ENCODE measurements at places on chromosomes 4 and X.

- no peaks in the 10 kb centered on the region for H3K36me3 ChIP-seq
- H3K4me3 ChIP-seq = no peak within 1 kb of the TSS
- H3K4me1 ChIP-seq = no peaks in the 10 kb centered on the region
- H3K27ac ChIP-seq = no peak within 1 kb of the TSS
These were observed at the start of gene SERTM2 for GRCh38 chrX:111511477-111511876. TSS of gene SERTM2 (plus strand) at chrX:111511645. CDS start at chrX:111518858, 7,213 bp downstream.

DNA sequence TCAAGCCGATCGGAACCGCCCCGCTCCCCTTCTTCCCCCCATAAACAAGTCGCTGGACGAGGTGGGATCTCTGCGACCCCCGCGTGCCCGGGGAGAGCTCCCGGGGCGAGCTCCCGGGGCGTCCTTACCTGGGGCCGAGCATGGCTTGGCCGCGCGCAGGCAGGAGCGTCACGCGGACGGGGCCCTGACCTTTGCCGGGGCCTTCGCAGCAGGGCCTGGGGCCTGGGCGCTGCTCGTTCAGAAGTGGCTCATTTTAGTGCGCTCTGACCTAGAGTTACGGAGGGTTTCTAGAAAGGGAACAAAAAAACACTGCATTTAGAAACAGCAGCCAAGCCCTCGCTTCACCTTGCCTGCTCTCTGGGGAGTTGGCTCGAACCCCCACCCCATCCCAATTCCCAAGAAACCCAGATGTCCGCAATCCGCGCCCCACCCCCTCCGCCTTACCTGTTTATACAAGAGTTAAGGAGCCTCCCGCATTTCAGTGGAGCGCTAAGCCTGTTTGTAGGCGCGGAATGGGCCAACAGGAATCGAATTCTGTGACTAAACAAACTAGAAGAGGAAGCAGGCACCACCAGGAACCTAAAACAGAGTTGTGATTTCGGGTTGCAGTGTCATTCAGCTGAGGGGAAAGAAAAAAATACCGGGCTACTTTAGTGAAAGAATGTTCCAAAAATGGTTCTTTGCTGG, 814 bp upstream of the RBM47 start:
- peak overlapping the region; percentile 45 for H3K27ac ChIP-seq
- H3K36me3 ChIP-seq = no peaks in the 10 kb centered on the region
- H3K27me3 ChIP-seq = no peaks in the 10 kb centered on the region

- no peaks in the 10 kb centered on the region for H3K27me3 ChIP-seq
- H3K4me3 ChIP-seq = no peak overlapping the region
- H3K36me3 ChIP-seq = no peaks in the 10 kb centered on the region
- H3K27ac ChIP-seq = no peak overlapping the region
These were observed 20.5 kb upstream of the DHRSX start for GRCh38 chrX:2521092-2521926.

- no peak for DNase-seq
- H3K4me1 ChIP-seq = no peaks in the 10 kb centered on the region
- H3K4me3 ChIP-seq = no peak overlapping the region
- H3K36me3 ChIP-seq = no peaks in the 10 kb centered on the region
These were observed 210.2 kb upstream of the NPY2R start for GRCh38 chr4:154998284-154998683.

- no peak for DNase-seq
- no peak overlapping the region for H3K4me3 ChIP-seq
- H3K27me3 ChIP-seq = no peaks in the 10 kb centered on the region
- H3K4me1 ChIP-seq = peaks cover 2% of the 10 kb centered on the region
These were observed 202.6 kb upstream of the BCOR start for GRCh38 chrX:40300286-40300890.

- no peaks in the 10 kb centered on the region for H3K4me1 ChIP-seq
- H3K4me3 ChIP-seq = no peak overlapping the region
- no peaks in the 10 kb centered on the region for H3K36me3 ChIP-seq
- H3K27me3 ChIP-seq = no peaks in the 10 kb centered on the region
These were observed 10.2 kb upstream of the STK32B start for GRCh38 chr4:5040856-5041620.

GRCh38 chr4:105194328-105195231, 47.9 kb downstream of the TET2 start:
- no peak overlapping the region for H3K4me3 ChIP-seq
- no peak overlapping the region for H3K27ac ChIP-seq
- no peaks in the 10 kb centered on the region for H3K27me3 ChIP-seq
- no peaks in the 10 kb centered on the region for H3K36me3 ChIP-seq
- no peaks in the 10 kb centered on the region for H3K4me1 ChIP-seq

- DNase-seq = no peak
- no peak overlapping the region for H3K4me3 ChIP-seq
- H3K27ac ChIP-seq = no peak overlapping the region
- no peaks in the 10 kb centered on the region for H3K4me1 ChIP-seq
- no peaks in the 10 kb centered on the region for H3K36me3 ChIP-seq
- peaks cover 47% of the 10 kb centered on the region for H3K27me3 ChIP-seq
These were observed 5.7 kb upstream of the ZNF518B start for GRCh38 chr4:10462876-10463275.

- H3K27me3 ChIP-seq = no peaks in the 10 kb centered on the region
- no peaks in the 10 kb centered on the region for H3K4me1 ChIP-seq
- DNase-seq = no peak
These were observed 49.1 kb upstream of the FBXW7 start for GRCh38 chr4:152585023-152585441.

GRCh38 chr4:160848901-160849760, 1314.7 kb downstream of the FSTL5 start:
- no peaks in the 10 kb centered on the region for H3K36me3 ChIP-seq
- H3K27me3 ChIP-seq = no peaks in the 10 kb centered on the region
- H3K4me3 ChIP-seq = no peak overlapping the region
- DNase-seq = no peak

DNA sequence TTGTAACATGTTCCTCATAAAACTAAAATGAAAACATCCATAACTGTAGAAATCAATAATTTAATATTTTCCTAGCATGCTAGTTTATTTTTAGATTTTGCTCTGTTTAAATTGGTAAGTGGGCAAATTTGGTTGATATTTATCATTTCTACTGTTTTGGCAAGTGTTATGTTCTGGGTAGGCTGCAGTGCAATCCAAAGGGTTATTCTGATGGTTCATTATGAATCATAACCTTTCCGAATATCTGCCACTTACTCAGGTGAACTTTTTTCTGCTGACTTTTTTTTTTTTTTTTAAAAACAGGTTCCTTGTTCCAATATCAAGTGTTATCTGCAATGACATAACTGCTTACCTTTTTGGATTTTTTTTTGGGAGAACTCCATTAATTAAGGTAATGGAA, 52.0 kb downstream of the CDS1 start:
- no peaks in the 10 kb centered on the region for H3K27me3 ChIP-seq
- no peaks in the 10 kb centered on the region for H3K4me1 ChIP-seq

- no peaks in the 10 kb centered on the region for H3K4me1 ChIP-seq
- no peak overlapping the region for H3K4me3 ChIP-seq
- no peak overlapping the region for H3K27ac ChIP-seq
- H3K27me3 ChIP-seq = no peaks in the 10 kb centered on the region
- DNase-seq = no peak
- H3K36me3 ChIP-seq = no peaks in the 10 kb centered on the region
These were observed 13.0 kb upstream of the XK start for GRCh38 chrX:37672563-37672962.

DNA sequence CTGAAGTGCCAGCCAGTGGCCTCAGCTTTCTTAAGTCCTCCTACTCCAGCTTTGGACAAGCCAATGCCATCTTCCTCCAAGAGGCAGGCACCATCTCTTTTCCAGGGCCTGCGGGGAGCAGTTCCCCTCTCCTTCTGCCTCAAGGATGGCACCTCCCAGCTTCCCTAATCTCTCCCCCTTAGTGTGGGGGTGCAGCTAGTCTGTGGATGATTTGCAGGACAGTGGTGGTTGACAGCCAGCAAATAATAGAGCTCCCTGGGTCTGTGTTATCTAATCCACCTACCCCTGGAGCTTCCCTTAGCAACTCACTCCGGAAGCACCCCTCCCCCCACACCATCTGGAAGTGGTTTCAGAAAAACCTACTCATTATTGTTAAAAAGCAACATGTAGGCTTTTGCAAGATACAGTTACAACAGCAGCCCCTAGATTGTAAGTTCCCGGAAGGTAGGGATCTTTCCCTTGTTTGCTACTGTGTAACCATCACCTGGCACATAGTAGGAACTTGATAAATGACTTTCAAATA, 247.1 kb downstream of the BCOR start:
- H3K4me1 ChIP-seq = peaks cover 6% of the 10 kb centered on the region
- H3K4me3 ChIP-seq = no peak overlapping the region
- no peaks in the 10 kb centered on the region for H3K36me3 ChIP-seq

DNA sequence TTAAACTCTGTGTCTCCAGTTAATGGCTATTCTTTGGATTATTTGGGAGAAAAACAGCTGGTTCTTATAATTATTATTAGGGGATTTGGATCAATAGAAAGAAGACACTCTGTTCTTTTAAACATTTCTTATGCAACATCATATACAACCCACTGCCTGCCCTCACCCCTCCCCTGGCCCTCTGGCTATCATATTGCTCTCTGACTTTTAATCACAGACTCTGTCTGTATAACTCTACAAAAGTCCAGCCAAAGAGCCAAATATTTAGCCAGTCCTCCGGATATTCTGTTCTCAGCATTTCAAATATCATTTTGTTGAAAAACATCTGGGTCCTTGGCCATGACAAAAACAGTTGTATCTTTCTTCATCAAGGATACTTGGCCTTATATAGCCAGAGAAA, 19.0 kb upstream of the PACRGL start:
- no peaks in the 10 kb centered on the region for H3K4me1 ChIP-seq

DNA sequence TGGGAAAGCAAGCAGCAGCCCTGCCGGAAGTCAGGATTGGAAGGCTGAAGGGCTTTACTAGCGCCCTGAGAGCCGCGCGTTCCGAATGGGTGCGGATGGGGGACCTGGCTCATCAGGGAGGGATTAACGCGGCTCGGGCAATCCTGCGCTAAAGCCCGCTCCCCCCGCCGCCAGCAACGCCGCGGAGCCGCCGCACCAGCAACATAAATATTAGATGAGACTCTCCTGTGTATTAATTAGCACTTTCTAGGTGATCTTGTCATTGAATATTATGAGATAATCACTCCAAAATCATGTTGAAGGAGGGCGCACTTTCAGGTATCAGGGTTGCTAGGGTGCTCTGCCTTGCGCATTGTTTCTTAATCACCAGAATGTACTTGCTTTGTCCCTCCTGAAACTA, 357.2 kb upstream of the FAM241A start:
- H3K4me3 ChIP-seq = peak overlapping the region; percentile 19
- no peak overlapping the region for H3K27ac ChIP-seq
- no peaks in the 10 kb centered on the region for H3K4me1 ChIP-seq
- no peak for DNase-seq
- H3K36me3 ChIP-seq = no peaks in the 10 kb centered on the region
- H3K27me3 ChIP-seq = peaks cover 2% of the 10 kb centered on the region

- H3K4me3 ChIP-seq = no peak overlapping the region
- no peak overlapping the region for H3K27ac ChIP-seq
- no peaks in the 10 kb centered on the region for H3K27me3 ChIP-seq
- no peaks in the 10 kb centered on the region for H3K36me3 ChIP-seq
- no peak for DNase-seq
- no peaks in the 10 kb centered on the region for H3K4me1 ChIP-seq
These were observed 33.7 kb upstream of the MSL3 start for GRCh38 chrX:11724122-11725017.

- DNase-seq = no peak
- no peak overlapping the region for H3K27ac ChIP-seq
- no peaks in the 10 kb centered on the region for H3K4me1 ChIP-seq
- no peak overlapping the region for H3K4me3 ChIP-seq
- H3K27me3 ChIP-seq = no peaks in the 10 kb centered on the region
These were observed 105.0 kb upstream of the NR0B1 start for GRCh38 chrX:30414144-30414543.

DNA sequence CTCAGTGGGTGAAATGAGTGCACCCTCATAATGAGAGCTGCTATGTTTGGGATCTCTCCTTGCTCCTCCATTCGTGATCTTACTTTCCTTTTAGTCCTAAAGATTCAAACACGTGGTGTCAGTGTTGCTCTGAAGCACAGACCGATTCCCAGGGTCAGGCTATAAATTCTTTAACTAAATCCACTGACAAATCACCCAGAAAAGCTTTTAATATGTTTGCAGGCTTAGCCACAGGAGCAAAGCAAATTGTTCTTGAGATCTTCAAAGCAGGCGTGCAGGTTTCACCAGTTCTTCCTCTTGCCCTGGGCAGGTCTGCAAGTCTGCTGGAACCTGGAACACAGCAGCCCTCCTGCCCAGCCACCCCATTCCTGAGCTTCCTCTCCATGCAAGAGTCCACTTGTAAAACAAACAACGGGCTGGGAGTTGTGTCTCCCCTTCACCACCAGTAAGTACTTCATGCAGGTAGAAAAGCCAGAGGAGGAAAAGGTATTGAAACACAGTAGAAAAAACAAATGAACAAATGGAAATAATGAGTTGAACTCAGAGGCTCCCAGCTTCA, 70.1 kb upstream of the ENPP6 start:
- no peak for DNase-seq
- no peaks in the 10 kb centered on the region for H3K36me3 ChIP-seq
- H3K4me3 ChIP-seq = no peak overlapping the region
- no peaks in the 10 kb centered on the region for H3K27me3 ChIP-seq
- no peak overlapping the region for H3K27ac ChIP-seq
- H3K4me1 ChIP-seq = peaks cover 5% of the 10 kb centered on the region

GRCh38 chrX:122440832-122441231, 743.2 kb upstream of the GRIA3 start:
- H3K4me3 ChIP-seq = no peak overlapping the region
- H3K27me3 ChIP-seq = no peaks in the 10 kb centered on the region
- no peaks in the 10 kb centered on the region for H3K36me3 ChIP-seq
- no peaks in the 10 kb centered on the region for H3K4me1 ChIP-seq
- no peak for DNase-seq
- H3K27ac ChIP-seq = no peak overlapping the region

- H3K27ac ChIP-seq = no peak overlapping the region
- DNase-seq = no peak
- no peaks in the 10 kb centered on the region for H3K27me3 ChIP-seq
- no peak overlapping the region for H3K4me3 ChIP-seq
- H3K36me3 ChIP-seq = no peaks in the 10 kb centered on the region
These were observed 371.3 kb upstream of the FSTL5 start for GRCh38 chr4:162535121-162535520.

DNA sequence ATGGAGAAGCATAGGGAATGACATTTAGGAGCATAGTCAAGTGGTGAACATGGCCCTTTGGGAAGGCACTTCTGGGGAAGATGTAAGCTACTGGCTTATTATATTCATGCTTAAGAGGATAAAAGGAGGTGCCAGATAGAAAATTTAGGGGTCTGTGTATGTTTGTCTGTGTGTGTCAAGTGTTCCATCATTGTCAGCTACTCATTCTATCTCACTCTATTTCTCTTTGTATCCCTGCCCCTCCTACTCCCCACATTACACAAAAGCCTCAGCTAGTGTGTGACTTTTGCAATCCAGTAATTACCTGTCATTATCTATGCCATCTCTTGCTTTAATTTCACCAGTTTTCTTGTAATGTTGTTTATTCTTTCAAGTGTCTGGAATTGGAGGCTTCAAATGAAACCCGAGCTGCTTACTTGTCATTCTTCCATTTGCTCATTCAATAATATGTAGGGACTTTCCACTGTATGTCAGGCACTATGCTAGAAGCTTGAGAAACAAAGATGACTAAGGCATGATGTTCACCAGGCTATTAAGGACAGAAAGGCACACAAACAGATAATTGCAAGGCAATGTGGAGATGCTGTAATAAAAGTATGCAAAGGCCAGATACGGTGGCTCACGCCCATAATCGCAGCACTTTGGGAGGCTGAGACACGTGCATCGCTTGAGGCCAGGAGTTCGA, 229.8 kb upstream of the TEX13C start:
- no peaks in the 10 kb centered on the region for H3K36me3 ChIP-seq
- no peaks in the 10 kb centered on the region for H3K4me1 ChIP-seq
- no peaks in the 10 kb centered on the region for H3K27me3 ChIP-seq
- H3K4me3 ChIP-seq = no peak overlapping the region
- H3K27ac ChIP-seq = no peak overlapping the region

GRCh38 chr4:124883632-124884031, 171.1 kb upstream of the ANKRD50 start:
- H3K4me1 ChIP-seq = no peaks in the 10 kb centered on the region
- no peak overlapping the region for H3K4me3 ChIP-seq
- no peaks in the 10 kb centered on the region for H3K27me3 ChIP-seq

Measured in iPS DF 6.9 (cell line).